Stimulated activated CD4-positive, alpha-beta T cell treated with anti-CD3 and anti-CD28 coated beads, TNF-alpha, amount 100 ng/mL, for 4 hours (primary cell): ENCODE measurements at places on chromosomes 7 and 10.

DNA sequence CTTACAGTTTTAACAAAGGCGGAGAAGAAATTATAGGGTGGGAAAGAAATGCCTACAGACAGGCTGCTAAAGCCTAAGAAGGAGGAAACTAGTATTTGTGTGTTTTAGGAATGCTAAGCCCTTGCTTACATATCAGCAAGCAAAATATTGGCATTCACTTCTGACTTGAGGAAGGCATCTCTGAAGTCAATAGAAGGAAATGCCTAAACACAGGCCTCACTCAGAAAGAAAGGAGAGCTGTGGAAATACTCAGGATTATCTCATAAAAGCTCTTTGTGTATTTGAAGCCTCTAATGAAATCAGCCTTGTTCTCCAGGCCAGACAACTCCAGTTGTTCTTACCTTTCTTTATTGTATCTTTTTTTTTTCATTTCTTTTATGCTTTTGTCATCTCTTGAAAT lies 158.0 kb downstream of the AUTS2 start:
- no peak for DNase-seq

DNA sequence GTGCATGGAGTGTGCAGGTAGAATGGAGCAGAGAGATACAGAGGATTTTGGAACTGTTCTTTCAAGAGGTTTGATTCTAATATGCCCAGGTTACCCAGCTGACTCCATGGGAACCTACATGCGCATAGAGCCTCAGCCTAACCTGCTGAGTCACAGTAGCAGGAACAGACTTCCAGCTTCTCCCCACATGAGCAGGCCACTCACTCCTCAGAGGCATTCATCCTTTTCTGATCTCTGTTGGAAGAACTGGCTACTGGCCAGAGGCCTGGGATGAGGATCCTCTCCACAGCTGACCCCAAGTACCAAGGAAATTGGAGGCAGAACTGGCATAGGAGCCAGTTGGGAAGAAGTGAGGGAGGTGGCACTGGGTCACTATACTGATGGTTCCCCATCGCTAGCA lies 17.9 kb upstream of the CCSER2 start:
- DNase-seq = no peak

- DNase-seq = no peak
Observed at GRCh38 chr10:59033622-59034021, 142.8 kb upstream of the PHYHIPL start.

DNA sequence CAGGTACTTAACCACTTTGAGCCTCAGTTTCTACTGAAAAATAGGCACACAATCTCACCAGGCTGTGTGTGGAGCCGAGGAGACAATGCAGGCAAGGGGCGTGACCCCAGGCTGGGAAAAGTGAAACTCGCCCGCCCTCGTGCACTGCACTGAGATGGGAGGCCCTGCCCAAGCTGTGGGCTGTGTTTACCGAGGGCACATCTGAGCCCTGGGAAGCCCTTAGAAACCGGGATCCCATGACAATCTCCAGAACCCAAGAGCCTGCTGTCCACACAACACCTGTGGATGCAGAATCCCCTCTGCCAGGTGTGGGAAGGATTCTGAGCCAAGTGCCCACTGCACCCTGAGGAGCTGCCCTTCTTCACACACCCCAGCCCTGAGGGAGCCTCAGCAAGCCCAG lies 198.3 kb downstream of the GRID1 start:
- DNase-seq = no peak

DNA sequence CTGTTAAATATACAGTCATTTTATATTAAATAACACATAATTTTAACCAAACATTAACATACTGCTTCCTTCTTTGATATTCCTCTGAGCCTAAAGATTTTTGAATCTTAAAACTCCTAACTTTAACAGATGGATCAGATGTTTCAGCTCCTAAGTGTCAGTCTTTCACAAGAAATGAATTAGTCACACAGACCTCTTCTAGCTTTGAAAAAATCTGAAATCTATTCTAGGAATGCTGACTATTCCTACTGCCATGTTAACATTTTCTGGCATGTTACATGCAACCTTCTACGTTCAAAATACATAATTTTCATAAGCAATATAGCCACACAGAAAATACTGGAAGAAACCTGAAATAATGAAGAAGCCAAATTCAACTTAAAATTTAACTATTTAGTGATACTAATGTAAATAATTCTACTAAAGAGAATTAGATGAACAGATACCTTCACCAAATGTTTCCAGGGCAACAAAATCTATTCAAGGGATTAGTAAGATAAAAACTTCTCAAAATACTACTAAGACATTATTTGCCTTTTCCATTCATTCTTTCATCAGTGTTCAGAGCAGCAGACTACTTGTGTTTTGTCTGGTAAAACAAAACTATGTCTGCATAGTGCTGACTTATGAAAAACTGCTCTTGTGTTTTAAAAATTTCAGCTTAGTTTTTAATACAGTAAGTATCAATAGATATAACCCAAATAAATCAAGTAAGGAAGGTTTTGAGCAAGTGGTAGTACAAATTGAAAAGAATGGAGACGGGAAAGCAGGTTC lies 9.2 kb downstream of the JMJD1C start:
- no peak for DNase-seq

GRCh38 chr10:119396008-119396708 lies 146.4 kb downstream of the RGS10 start:
- no peak for DNase-seq

GRCh38 chr10:105468759-105469158 lies 827.7 kb downstream of the SORCS3 start:
- no peak for DNase-seq

DNA sequence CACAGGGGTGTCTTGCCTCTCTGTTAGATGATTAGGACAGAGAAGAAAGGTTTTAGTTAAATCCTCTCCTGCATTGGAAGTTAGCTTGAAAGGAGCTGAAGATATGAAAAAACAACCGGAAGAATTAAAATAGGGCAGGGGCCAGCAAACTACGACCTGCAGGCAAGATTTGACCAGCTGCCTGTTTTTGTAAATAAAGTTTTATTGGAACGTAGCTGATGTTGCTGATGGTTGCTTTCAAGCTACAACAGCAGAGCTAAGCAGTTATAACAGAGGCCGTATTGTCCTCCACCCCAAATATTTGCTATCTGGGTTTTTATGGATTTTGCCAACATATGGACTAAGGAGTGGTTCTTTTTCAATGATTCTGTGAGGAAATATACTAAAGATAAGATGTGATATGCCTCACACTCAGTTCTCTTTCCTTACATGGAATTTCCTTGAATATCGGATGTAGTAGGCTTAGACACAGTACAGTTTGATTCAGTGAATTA lies 568.8 kb downstream of the PHTF2 start:
- no peak for DNase-seq

- DNase-seq = no peak
Observed at GRCh38 chr10:20971901-20972300, 74.8 kb upstream of the NEBL start.
